Neural progenitor cell (in vitro differentiated cells): ENCODE measurements at places on chromosomes 2 and 18. TPM values are rescaled to one million over a fixed set of nuclear protein-coding genes. Genes with fewer than 3 reads are reported as not detected.

- peaks cover 40% of the 10 kb centered on the region for H3K4me1 ChIP-seq
- DNase-seq: peak; percentile 37
- H3K27me3 ChIP-seq: no peaks in the 10 kb centered on the region
- no peak overlapping the region for H3K27ac ChIP-seq
- no peaks in the 10 kb centered on the region for H3K36me3 ChIP-seq
- no peak overlapping the region for H3K4me3 ChIP-seq
Observed at GRCh38 chr2:219457784-219458369, 23.2 kb downstream of the SPEG start.

GRCh38 chr18:48572402-48573126 lies 33.7 kb downstream of the CTIF start:
- peaks cover 38% of the 10 kb centered on the region for H3K4me1 ChIP-seq
- H3K4me3 ChIP-seq: no peak overlapping the region
- no peaks in the 10 kb centered on the region for H3K36me3 ChIP-seq

DNA sequence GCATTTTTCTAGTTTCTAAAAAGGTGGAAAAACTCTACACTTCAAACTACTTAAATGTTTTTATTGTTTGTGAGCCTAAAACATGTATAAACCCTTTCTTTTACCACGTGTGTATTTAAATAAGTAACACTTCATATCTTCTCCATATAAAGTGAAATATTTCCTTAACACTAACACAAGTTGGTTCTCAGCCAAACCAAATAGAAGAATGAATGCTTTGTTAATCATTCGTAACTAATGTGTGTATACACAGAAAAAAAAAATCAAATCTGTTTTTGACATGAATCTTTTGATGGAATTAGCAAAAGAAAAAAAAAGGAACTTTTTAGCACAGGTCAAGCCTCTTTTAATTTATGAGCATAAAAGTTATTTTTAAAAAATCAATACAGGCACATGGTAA lies 89.3 kb downstream of the EHBP1 start:
- no peaks in the 10 kb centered on the region for H3K27me3 ChIP-seq
- DNase-seq: no peak
- H3K36me3 ChIP-seq: no peaks in the 10 kb centered on the region

DNA sequence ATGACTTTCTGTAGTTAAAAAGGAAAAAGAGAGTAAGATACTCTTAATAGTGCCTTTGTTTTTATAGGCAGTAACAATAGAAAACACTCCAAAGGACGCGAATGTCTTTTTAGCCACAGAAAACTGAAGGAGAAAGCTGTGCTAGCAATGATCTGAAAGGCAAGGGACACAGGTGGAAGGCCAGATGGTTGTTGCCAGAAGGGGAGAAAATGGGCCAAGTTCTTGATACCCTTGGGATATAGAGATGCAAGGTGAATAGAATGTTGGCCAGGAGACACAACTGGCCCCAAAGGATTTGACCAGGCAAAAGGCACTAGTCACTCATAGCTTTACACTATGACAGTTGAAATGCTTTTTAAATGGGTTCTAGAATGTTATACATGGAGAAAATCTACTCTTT lies 180.0 kb downstream of the NRXN1 start:
- no peaks in the 10 kb centered on the region for H3K27me3 ChIP-seq
- H3K36me3 ChIP-seq: no peaks in the 10 kb centered on the region
- no peak overlapping the region for H3K27ac ChIP-seq
- DNase-seq: no peak
- no peaks in the 10 kb centered on the region for H3K4me1 ChIP-seq

DNA sequence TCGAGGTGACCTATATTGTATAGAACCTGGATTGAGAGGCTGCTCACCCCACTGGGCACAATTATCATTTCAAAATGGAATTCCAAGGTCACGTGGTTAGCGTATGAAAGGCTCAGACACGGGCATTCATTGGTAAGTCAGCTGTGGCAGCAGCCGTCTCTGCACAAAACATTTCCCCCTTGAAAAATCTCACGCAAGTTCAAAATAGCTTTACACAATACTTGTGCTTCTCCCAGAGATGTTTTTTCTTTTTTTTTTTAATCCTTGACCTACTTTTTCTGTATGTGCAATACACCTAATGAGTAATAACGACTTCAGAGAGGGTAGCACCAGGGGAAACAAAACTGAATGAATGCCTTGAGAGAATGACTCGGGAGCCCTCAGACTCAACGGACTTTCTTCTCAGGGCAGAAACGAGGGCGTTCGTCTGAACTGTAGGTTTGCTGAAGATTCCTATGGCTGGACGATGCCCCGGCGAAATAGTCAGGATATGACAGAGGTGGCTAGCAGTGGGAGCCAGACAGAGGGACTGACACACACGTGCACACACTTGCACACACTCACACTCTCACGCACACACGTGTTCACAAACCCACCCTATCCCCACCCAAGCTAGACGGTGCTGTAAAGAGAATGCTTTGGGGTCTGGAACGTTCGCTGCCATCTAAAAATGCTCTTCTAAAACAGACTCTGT lies 77.8 kb downstream of the PDCL3 start:
- H3K27me3 ChIP-seq: no peaks in the 10 kb centered on the region
- no peak overlapping the region for H3K4me3 ChIP-seq
- DNase-seq: no peak
- H3K36me3 ChIP-seq: no peaks in the 10 kb centered on the region
- H3K4me1 ChIP-seq: peaks cover 11% of the 10 kb centered on the region

GRCh38 chr2:175824243-175824642 lies 177.8 kb downstream of the LNPK start:
- H3K4me3 ChIP-seq: no peak overlapping the region
- peaks cover 19% of the 10 kb centered on the region for H3K4me1 ChIP-seq
- no peaks in the 10 kb centered on the region for H3K27me3 ChIP-seq
- no peak for DNase-seq
- H3K36me3 ChIP-seq: no peaks in the 10 kb centered on the region
- no peak overlapping the region for H3K27ac ChIP-seq

Gene IL36RN
- total RNA-seq: not detected in 2 replicates

GRCh38 chr2:223641082-223641481 lies 38.9 kb upstream of the SCG2 start:
- H3K36me3 ChIP-seq: no peaks in the 10 kb centered on the region
- H3K27me3 ChIP-seq: no peaks in the 10 kb centered on the region
- DNase-seq: no peak
- no peak overlapping the region for H3K4me3 ChIP-seq
- no peak overlapping the region for H3K27ac ChIP-seq

GRCh38 chr2:166444306-166444705 lies 49.7 kb downstream of the SCN7A start:
- H3K27me3 ChIP-seq: no peaks in the 10 kb centered on the region
- no peak for DNase-seq
- no peak overlapping the region for H3K27ac ChIP-seq
- H3K36me3 ChIP-seq: no peaks in the 10 kb centered on the region
- no peaks in the 10 kb centered on the region for H3K4me1 ChIP-seq

GRCh38 chr2:101740555-101740964 lies 43.1 kb downstream of the MAP4K4 start:
- no peak overlapping the region for H3K4me3 ChIP-seq
- no peak for DNase-seq
- no peak overlapping the region for H3K27ac ChIP-seq
- H3K4me1 ChIP-seq: peaks cover 37% of the 10 kb centered on the region

DNA sequence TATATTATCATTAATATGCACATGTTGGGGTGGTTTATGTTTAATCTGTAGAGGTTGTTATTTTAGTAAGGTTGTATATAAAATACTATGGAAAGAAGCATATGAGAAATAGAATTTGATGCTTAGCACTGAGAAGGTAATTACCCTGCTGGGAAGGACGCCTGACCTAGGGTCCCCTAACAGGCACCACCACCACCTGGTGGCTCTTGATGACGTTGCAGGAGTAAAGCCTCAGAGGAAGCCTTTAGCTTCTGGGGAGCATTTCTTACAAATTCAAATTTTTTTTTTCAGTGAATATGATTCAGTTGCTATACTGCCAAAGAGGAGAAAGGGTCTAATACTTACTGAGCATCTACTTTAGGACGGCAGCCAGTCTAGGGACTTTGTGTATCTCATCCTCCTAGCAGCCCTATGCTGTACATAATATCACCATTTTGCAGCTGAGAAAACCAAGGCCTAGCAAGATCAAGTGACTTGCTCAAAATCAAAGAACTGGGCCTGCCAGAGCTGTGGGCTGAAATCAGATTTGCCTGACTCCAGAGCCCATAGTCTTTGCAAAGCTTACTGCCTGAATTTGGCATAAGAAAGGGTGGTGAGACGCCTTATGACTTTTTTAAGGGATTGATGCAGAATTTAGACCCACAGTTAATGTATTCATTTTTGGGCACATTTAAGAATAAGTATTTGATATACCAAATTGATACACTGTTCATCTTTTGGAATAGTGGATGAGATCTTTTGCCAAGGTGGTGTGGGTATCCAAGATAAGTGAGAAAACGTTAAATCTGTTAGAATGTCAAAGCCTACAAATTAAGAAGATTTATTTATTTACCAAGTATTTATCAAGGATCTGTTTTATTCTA lies 78.8 kb upstream of the GAREM1 start:
- peak; percentile 87 for DNase-seq
- H3K4me1 ChIP-seq: peaks cover 43% of the 10 kb centered on the region
- peaks cover 9% of the 10 kb centered on the region for H3K27me3 ChIP-seq
- H3K4me3 ChIP-seq: no peak overlapping the region

Gene PDE1A
- 0.06 TPM in 1 of 2 replicates, not detected in the other for total RNA-seq

DNA sequence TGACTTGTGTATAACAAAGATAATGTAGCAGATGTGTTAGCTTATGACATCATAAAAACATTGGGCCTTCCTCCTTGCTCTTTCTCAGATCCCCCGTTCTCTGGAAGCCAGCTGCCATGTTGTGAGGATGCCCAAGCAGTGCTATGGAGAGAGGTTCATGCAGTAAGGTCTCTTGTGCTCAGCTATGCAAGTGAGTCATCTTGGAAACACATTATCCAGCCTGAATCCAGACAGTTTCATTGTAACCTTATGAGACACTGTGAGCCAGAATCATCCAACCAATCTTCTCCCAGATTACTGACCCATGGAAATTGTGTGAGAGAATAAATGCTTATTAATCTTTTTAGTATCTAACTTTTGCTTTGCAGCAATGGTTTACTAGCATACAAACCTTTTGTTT lies 60.8 kb downstream of the ST6GAL2 start:
- no peak for DNase-seq
- H3K4me3 ChIP-seq: no peak overlapping the region
- no peaks in the 10 kb centered on the region for H3K36me3 ChIP-seq
- no peaks in the 10 kb centered on the region for H3K4me1 ChIP-seq
- no peak overlapping the region for H3K27ac ChIP-seq

Gene UGT1A6
- total RNA-seq: not detected in 2 replicates

GRCh38 chr2:141767691-141768090 lies 363.1 kb downstream of the LRP1B start:
- H3K4me3 ChIP-seq: no peak overlapping the region
- H3K4me1 ChIP-seq: no peaks in the 10 kb centered on the region

- H3K36me3 ChIP-seq: no peaks in the 10 kb centered on the region
- H3K4me1 ChIP-seq: no peaks in the 10 kb centered on the region
- H3K27ac ChIP-seq: no peak overlapping the region
- DNase-seq: no peak
- H3K4me3 ChIP-seq: no peak overlapping the region
- no peaks in the 10 kb centered on the region for H3K27me3 ChIP-seq
Observed at GRCh38 chr2:37390777-37391176, 46.3 kb downstream of the QPCT start.

- H3K4me1 ChIP-seq: no peaks in the 10 kb centered on the region
- H3K36me3 ChIP-seq: no peaks in the 10 kb centered on the region
- H3K27ac ChIP-seq: no peak overlapping the region
- DNase-seq: no peak
Observed at GRCh38 chr2:24885221-24886125, 34.6 kb downstream of the ADCY3 start.

- H3K36me3 ChIP-seq: no peaks in the 10 kb centered on the region
- DNase-seq: no peak
- H3K27me3 ChIP-seq: peaks cover 5% of the 10 kb centered on the region
- no peak overlapping the region for H3K27ac ChIP-seq
Observed at GRCh38 chr2:238247002-238247822, 7.4 kb upstream of the HES6 start.

DNA sequence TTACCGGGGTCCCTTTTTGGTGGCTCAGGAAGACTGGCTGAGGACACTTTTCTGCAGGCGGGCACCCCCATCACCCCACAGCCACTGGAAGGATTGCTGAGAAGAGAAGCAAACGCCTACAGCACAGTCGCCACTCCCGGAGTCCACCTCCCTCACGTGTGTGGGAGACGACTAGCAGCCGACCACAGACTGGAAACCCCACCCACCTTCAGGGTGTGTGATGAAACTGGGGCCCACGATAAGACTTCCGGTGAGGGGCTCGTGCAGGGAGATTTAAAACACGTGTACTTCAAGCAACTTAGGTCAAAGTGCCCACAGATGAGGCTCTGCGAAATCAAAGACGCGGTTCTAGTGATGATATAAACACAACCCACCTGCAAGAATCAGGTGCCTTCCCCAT lies 26.3 kb downstream of the MBP start:
- H3K4me3 ChIP-seq: no peak overlapping the region
- H3K27me3 ChIP-seq: no peaks in the 10 kb centered on the region
- DNase-seq: no peak
- no peaks in the 10 kb centered on the region for H3K36me3 ChIP-seq

GRCh38 chr2:10717628-10718027 lies 3.8 kb upstream of the ATP6V1C2 start:
- peaks cover 81% of the 10 kb centered on the region for H3K27me3 ChIP-seq
- H3K27ac ChIP-seq: no peak overlapping the region
- H3K36me3 ChIP-seq: no peaks in the 10 kb centered on the region
- no peak overlapping the region for H3K4me3 ChIP-seq
- peaks cover 13% of the 10 kb centered on the region for H3K4me1 ChIP-seq

DNA sequence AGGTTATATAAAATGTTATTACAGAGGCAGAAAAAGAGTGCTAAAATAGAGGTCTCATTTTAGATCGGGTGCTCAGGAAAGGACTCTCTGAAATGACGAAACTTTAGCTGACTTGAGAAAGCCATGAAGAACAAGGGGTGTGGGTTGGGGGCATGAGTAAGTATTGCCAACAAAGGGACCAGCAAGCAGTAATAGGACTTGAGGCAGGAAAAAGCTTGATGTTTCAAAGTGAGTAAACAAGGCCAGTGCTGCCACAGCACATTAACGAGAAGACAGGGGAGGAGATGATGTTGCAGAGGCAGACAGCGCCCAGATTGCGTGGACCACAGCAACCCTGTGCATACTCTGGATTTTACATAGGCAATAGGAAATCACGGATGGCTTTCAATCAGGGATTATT lies 318.8 kb downstream of the ZEB2 start:
- no peak overlapping the region for H3K4me3 ChIP-seq
- no peak overlapping the region for H3K27ac ChIP-seq
- DNase-seq: no peak

- H3K4me3 ChIP-seq: no peak overlapping the region
- no peaks in the 10 kb centered on the region for H3K4me1 ChIP-seq
- H3K36me3 ChIP-seq: no peaks in the 10 kb centered on the region
- DNase-seq: peak; percentile 58
- H3K27me3 ChIP-seq: no peaks in the 10 kb centered on the region
- H3K27ac ChIP-seq: no peak overlapping the region
Observed at GRCh38 chr2:100919316-100919715, 82.8 kb upstream of the RPL31 start.

- DNase-seq: no peak
- no peaks in the 10 kb centered on the region for H3K36me3 ChIP-seq
- no peaks in the 10 kb centered on the region for H3K4me1 ChIP-seq
- no peak overlapping the region for H3K4me3 ChIP-seq
- H3K27me3 ChIP-seq: no peaks in the 10 kb centered on the region
- H3K27ac ChIP-seq: no peak overlapping the region
Observed at GRCh38 chr18:57544936-57545660, 41.4 kb downstream of the FECH start.
